ENCODE measurements at places on chromosomes 4 and X. TPM values are rescaled to one million over a fixed set of nuclear protein-coding genes. Genes with fewer than 3 reads are reported as not detected.
A peak's percentile ranks its signal among the peaks of the same experiment; 100 is the strongest.

- no peaks in the 10 kb centered on the region for H3K4me1 ChIP-seq
- H3K4me3 ChIP-seq: no peak overlapping the region
- H3K27me3 ChIP-seq: no peaks in the 10 kb centered on the region
- no peaks in the 10 kb centered on the region for H3K36me3 ChIP-seq
- no peak for DNase-seq
Measured at GRCh38 chrX:36534900-36535299, 473.3 kb upstream of the FAM47C start.

Gene SMS
- total RNA-seq: 46.8 TPM

- peak overlapping the region; percentile 86 for H3K27ac ChIP-seq
- no peaks in the 10 kb centered on the region for H3K27me3 ChIP-seq
- peaks cover 51% of the 10 kb centered on the region for H3K4me1 ChIP-seq
Measured at GRCh38 chr4:105145156-105145902, 1.3 kb upstream of the TET2 start.

Gene MAGEA2
- not detected for total RNA-seq

Gene PSAPL1
- total RNA-seq: not detected

Gene GRXCR1
- not detected for total RNA-seq

Gene ATP1B4
- 1.8 TPM for total RNA-seq

GRCh38 chr4:53186714-53187358 is 179.0 kb downstream of the SCFD2 start:
- no peak for DNase-seq
- H3K36me3 ChIP-seq: no peaks in the 10 kb centered on the region
- no peak overlapping the region for H3K4me3 ChIP-seq

- DNase-seq: no peak
- no peaks in the 10 kb centered on the region for H3K36me3 ChIP-seq
- no peaks in the 10 kb centered on the region for H3K27me3 ChIP-seq
- H3K4me1 ChIP-seq: peaks cover 2% of the 10 kb centered on the region
Measured at GRCh38 chr4:167183036-167183435, 51.3 kb downstream of the SPOCK3 start.

Gene RHOH
- total RNA-seq: 0.41 TPM

DNA sequence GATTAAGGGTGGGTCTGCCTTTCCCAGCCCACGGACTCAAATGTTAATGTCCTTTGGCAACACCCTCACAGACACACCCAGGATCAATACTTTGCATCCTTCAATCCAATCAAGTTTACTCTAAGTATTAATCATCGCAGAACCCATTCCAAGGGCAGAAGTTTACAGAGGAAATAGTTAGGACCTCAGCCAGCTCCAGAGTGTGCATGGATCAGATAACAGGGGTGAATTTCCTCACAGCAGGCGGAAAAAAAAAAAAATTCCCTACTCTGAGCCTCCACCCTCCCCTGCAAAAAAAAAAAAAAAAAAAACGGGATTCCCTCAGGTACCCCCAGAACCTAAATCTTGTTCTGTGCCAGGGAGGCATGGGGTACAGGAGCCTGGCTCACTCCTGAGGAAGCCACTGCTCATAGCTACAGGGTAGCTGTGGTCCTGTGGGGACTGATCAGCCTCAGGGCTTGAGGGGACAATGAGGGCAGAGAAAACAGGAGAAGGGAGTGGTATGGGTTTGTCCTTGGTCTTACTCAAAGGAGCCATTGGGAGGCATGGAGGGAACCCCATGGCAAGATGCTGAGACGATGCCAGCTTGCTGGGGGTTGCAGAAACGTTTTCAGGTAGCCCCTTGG is 113.0 kb downstream of the DHRSX start:
- H3K27ac ChIP-seq: no peak overlapping the region
- no peaks in the 10 kb centered on the region for H3K27me3 ChIP-seq
- DNase-seq: no peak
- H3K36me3 ChIP-seq: peaks cover 26% of the 10 kb centered on the region
- H3K4me3 ChIP-seq: no peak overlapping the region
- H3K4me1 ChIP-seq: peaks cover 18% of the 10 kb centered on the region

DNA sequence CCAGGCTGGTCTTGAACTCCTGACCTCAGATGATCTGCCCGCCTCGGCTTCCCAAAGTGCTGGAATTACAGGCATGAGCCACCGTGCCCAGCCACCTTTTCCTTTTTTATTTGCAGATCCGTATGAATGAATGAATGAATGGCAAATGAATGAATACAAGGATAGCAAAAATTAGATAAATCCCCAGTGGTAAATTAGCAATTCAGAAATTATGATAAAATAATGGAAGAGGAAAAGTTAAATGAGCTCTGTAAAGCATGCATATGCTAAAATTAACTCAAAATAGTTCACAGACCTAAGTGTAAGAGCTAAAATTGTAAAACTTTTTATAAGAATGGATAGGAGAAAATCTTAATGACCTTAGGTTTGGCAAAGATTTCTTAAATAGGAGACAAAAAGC is 49.8 kb downstream of the SH3KBP1 start:
- no peaks in the 10 kb centered on the region for H3K4me1 ChIP-seq
- no peak overlapping the region for H3K27ac ChIP-seq
- DNase-seq: no peak
- H3K36me3 ChIP-seq: no peaks in the 10 kb centered on the region
- H3K27me3 ChIP-seq: no peaks in the 10 kb centered on the region

- no peaks in the 10 kb centered on the region for H3K36me3 ChIP-seq
- H3K4me3 ChIP-seq: no peak overlapping the region
- no peak overlapping the region for H3K27ac ChIP-seq
Measured at GRCh38 chrX:140447150-140447549, 57.7 kb downstream of the SOX3 start.

DNA sequence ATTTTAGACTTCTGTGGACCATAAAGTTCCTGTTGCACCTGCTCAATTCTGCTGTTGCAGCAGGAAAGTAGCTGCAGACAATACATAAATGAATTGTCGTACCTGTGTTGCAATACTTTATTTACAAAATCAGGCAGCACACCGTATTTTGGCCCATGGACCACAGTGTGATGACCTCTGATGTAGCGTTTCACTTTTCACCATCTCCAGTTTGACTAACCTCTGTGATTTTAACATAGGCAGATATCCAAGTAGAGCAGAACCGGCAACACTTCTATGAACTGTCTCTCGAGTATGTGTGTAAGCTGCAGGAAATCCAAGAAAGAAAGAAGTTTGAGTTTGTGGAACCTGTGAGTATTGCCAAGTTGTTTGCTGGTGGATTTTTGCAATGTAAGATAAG is 132.7 kb downstream of the ARHGAP10 start:
- H3K36me3 ChIP-seq: peaks cover 43% of the 10 kb centered on the region
- no peak for DNase-seq
- H3K4me3 ChIP-seq: no peak overlapping the region
- peak overlapping the region; percentile 64 for H3K27ac ChIP-seq
- H3K4me1 ChIP-seq: peaks cover 72% of the 10 kb centered on the region
- no peaks in the 10 kb centered on the region for H3K27me3 ChIP-seq

Gene CT47C1
- not detected for total RNA-seq

- H3K27me3 ChIP-seq: peaks cover 12% of the 10 kb centered on the region
- DNase-seq: peak; percentile 23
- H3K4me1 ChIP-seq: peaks cover 8% of the 10 kb centered on the region
- H3K4me3 ChIP-seq: peak within 1 kb of the TSS; percentile 75
- no peaks in the 10 kb centered on the region for H3K36me3 ChIP-seq
- H3K27ac ChIP-seq: peak within 1 kb of the TSS; percentile 62
Measured at GRCh38 chrX:100731441-100732281, at the start of gene SYTL4. Gene SYTL4 (minus strand): TSS chrX:100732121. CDS start chrX:100702037, 30,084 bp downstream.

GRCh38 chrX:100600758-100601157 is 16.0 kb downstream of the TNMD start:
- H3K27ac ChIP-seq: no peak overlapping the region
- H3K4me3 ChIP-seq: no peak overlapping the region
- no peaks in the 10 kb centered on the region for H3K27me3 ChIP-seq
- H3K36me3 ChIP-seq: no peaks in the 10 kb centered on the region
- no peaks in the 10 kb centered on the region for H3K4me1 ChIP-seq
- no peak for DNase-seq

DNA sequence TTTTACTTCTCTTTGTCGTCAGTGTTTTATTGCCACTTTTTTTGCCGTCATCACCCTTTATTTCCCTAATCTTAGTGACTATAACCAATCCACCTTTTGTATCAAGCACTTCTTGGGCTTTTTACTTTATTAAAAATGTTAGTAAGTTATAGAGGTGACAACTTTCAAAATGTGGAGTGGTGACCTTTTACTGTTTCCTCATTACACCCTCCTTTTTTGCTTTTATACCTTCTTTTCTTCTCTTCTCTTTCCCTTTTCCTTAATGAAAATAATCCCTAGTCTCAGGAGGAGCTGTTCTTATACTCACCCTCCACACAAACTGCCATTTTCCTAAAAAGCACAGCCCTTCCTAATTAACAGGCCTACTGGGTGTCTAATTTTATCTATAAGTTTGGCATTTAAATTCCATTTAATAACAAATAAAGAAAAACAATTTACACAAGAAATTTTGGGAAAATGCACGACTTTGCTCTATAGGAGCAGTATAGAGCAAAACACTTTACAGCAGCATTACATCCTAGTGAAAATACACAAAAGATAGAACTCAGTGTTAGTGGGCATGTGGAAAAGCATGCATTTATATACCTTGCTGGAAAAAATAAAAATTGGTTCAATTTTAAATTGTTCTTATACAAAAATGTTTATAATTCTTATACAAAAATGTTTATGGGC is 27.3 kb downstream of the BBS12 start:
- no peaks in the 10 kb centered on the region for H3K27me3 ChIP-seq
- peaks cover 28% of the 10 kb centered on the region for H3K4me1 ChIP-seq
- H3K27ac ChIP-seq: no peak overlapping the region
- no peak for DNase-seq
- H3K4me3 ChIP-seq: no peak overlapping the region
- no peaks in the 10 kb centered on the region for H3K36me3 ChIP-seq

- DNase-seq: no peak
- H3K4me3 ChIP-seq: no peak overlapping the region
- H3K4me1 ChIP-seq: no peaks in the 10 kb centered on the region
- no peaks in the 10 kb centered on the region for H3K27me3 ChIP-seq
- no peaks in the 10 kb centered on the region for H3K36me3 ChIP-seq
Measured at GRCh38 chrX:11254417-11255109, 38.6 kb upstream of the AMELX start.

Gene SLBP
- 11.7 TPM for total RNA-seq

Gene ANXA10
- total RNA-seq: not detected

Gene SEPSECS
- 4.9 TPM for total RNA-seq

- H3K4me1 ChIP-seq: peaks cover 12% of the 10 kb centered on the region
- H3K27ac ChIP-seq: no peak overlapping the region
Measured at GRCh38 chr4:159003420-159004253, 99.2 kb upstream of the RAPGEF2 start.

DNA sequence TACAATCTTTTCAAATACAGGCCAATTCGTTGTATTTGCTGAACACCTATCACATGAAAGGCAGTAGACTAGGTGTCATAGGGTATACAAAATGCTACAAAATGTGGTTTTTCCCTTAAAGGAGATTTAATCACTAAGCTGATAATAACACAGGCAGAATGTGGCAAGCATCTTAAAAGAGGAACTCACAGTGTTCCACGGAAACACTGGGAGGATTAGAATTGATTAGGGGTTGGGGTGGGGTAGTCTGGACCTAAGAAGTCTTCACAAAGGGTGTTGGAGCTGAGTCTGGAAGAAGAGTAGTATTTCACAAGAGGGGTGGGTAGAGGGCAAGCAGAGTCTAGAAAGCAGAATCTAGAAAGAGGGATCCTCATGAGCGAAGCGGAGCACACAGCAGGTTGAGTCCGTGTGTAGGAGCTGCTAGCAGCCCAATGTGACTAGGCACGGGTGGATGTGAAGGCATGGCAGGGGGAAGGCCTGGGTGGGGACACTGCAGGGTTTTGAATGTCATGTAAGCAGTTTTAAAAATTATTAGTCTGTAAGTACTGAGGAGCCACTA is 123.6 kb downstream of the MGST2 start:
- no peak overlapping the region for H3K27ac ChIP-seq
- no peaks in the 10 kb centered on the region for H3K36me3 ChIP-seq
- no peaks in the 10 kb centered on the region for H3K27me3 ChIP-seq
- H3K4me1 ChIP-seq: peaks cover 12% of the 10 kb centered on the region

- no peaks in the 10 kb centered on the region for H3K27me3 ChIP-seq
- peak overlapping the region; percentile 58 for H3K4me3 ChIP-seq
- DNase-seq: no peak
- H3K36me3 ChIP-seq: peaks cover 6% of the 10 kb centered on the region
- H3K27ac ChIP-seq: peak overlapping the region; percentile 75
Measured at GRCh38 chrX:40644176-40644575, 3.2 kb downstream of the CXorf38 start.

Gene VBP1
- 63.9 TPM for total RNA-seq

Gene CASP3
- 12.1 TPM for total RNA-seq

Gene IDS
- total RNA-seq: 86.3 TPM

Gene PNMA5
- not detected for total RNA-seq

GRCh38 chr4:113821856-113822255 is 60.3 kb upstream of the CAMK2D start:
- DNase-seq: no peak
- peaks cover 38% of the 10 kb centered on the region for H3K4me1 ChIP-seq
- no peak overlapping the region for H3K4me3 ChIP-seq
- H3K27me3 ChIP-seq: no peaks in the 10 kb centered on the region
- H3K36me3 ChIP-seq: no peaks in the 10 kb centered on the region
- no peak overlapping the region for H3K27ac ChIP-seq

Gene MAP7D2
- 0.44 TPM for total RNA-seq

DNA sequence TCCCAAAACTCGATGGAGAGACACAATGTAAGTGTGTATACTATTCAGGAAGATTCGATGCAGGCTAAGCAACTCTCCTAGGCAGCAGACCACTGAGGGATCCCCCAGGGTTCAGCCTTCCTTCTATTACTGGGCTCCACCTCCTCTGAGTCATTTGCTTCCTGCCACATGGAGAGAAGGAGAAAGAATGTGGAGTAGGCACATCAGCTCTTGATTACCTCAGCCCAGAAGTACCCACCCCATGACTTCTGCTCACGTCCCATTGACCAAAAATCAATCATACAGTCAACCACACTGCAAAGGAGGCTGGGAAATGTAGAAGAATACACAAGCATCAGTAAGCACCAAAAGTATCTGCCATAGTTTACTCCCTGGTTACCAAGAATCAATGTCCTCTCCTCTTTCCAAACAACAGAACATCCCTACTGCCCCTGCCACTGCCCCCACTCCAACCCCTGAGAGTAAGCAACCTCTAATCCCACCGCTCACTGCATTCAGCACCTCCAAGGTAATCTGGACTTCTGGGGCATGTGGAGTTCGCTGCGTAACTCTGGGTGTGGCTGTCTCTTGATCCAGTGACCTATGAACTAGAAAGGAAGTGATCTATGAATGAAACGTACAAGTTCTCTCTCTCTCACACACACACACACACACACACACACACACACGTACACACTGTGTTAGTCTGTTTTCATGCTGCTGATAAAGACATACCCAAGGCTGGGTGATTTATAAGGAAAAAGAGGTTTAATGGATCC is 91.2 kb upstream of the C1QTNF7 start:
- H3K4me1 ChIP-seq: peaks cover 7% of the 10 kb centered on the region
- peaks cover 6% of the 10 kb centered on the region for H3K27me3 ChIP-seq
- no peaks in the 10 kb centered on the region for H3K36me3 ChIP-seq
- no peak overlapping the region for H3K4me3 ChIP-seq
- H3K27ac ChIP-seq: no peak overlapping the region

DNA sequence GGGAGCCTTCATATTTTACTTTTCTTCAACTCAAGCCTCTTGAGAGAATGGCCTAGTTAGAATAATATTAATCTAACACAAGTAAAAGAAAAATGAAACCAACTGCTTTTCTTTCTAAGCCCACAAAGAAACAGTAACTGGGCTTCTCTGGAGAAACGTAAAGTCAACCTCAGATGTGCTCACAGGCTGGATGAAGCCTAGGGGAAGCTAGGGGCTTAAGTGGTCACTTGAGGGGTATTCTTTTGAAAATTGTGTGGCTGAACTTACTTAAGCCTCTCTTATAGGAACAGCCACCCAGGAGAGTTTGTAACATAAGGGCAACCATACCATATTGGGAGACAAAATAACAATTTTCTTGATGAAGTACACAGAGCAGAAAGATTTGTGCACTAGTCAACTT is 279.0 kb downstream of the SPRY1 start:
- peak overlapping the region; percentile 72 for H3K27ac ChIP-seq
- peaks cover 5% of the 10 kb centered on the region for H3K4me1 ChIP-seq
- H3K4me3 ChIP-seq: peak overlapping the region; percentile 12
- no peaks in the 10 kb centered on the region for H3K36me3 ChIP-seq
- H3K27me3 ChIP-seq: no peaks in the 10 kb centered on the region
- no peak for DNase-seq

Measured in left ventricle myocardium inferior (tissue), 1 donor.